Activated T-helper 9 cell treated with anti-CD3 and anti-CD28 coated beads, Interleukin-2, amount 50 U/mL, for 16 hours (primary cell): ENCODE measurements at places on chromosomes 12 and 14.

DNA sequence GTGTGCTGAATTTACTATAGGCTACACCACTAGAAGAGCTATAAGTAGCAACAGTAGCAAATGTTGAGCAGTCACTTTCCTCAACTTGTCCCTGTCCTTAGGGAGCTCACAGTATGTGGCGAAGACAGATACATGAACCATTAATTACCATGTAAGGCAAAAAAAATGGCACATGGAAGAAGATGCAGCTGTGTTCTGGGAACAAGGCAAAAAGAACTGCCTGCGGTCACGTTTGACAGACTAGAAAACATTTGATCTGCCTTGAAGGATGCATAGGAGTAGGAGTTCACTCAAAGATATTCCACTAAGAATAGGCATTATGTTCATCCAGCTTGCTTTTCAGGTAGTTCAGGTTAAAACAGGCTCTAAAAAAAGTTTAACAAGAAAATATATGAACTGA lies 46.5 kb upstream of the IFNG-AS1 start:
- no peak for DNase-seq

- DNase-seq = no peak
Measured at GRCh38 chr14:66701813-66702212, 193.9 kb downstream of the GPHN start.

DNA sequence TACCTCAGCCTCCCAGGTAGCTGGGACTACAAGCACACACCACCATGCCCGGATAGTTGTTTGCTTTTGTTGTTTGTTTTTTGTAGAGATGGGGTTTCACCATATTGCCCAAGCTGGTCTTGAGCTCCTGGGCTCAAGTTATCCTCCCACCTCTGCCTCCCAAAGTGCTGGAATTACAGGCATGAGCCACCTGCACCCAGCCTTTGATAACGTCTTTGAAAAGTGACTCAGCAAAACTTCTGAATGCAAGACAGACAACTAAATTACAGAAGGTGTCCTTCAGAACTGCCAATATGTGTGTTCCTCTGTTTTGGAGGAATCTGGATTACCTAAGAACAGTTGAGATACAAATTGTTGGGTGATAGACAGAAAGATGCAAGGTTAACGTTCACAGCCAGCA lies 99.8 kb downstream of the ESR2 start:
- no peak for DNase-seq

GRCh38 chr12:122022393-122023338 lies 982 bp downstream of the BCL7A start:
- DNase-seq = no peak

- no peak for DNase-seq
Measured at GRCh38 chr12:28036940-28037339, 64.4 kb upstream of the PTHLH start.

DNA sequence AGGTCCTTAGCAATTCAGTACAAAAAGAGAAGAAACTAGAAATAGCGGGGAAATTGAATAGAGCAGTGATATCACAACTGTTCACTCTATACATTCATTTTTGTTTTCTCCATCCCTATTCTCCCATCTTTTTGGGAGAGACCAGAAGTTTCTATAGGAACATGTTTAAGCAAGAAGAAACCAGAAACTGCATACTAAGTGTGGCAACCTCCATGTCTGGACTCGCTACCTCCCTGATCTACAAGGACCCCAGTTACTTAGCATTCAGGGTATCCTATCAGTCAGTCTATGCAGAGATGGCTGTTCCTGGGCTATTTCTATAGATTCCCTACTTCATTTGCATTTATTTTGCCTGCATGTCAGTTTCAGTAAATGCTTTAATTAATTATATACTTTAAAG lies 178.6 kb downstream of the PHLDA1 start:
- no peak for DNase-seq

- DNase-seq = no peak
Measured at GRCh38 chr12:104243551-104243950, 28.0 kb downstream of the TXNRD1 start.

DNA sequence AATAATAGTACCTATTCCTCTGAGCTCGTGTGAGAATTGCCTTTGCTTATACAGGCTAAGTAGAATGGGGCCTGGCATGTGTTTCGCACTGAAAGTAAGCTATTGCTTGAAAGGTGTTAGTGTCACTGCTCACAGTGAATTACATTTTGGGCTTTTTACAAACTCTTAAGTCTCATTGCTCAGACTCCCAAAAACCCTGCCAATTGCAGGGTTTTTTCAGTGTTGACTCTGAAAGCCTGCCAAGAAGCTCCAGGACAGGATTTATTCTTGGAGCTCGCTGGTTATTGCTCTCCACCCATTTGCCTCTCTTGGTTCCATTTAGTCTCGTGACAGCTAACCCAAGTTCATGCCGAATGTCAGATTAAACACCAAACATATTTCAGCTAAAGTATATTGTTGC lies 39.8 kb downstream of the NOPCHAP1 start:
- no peak for DNase-seq

GRCh38 chr12:27843714-27844245 lies 63.7 kb upstream of the MANSC4 start:
- no peak for DNase-seq

- no peak for DNase-seq
Measured at GRCh38 chr12:67426067-67426466, 156.9 kb downstream of the CAND1 start.

- no peak for DNase-seq
Measured at GRCh38 chr14:55294603-55295002, 23.4 kb downstream of the FBXO34 start.

GRCh38 chr12:121295116-121295745 lies 1.3 kb downstream of the CAMKK2 start:
- DNase-seq = no peak

DNA sequence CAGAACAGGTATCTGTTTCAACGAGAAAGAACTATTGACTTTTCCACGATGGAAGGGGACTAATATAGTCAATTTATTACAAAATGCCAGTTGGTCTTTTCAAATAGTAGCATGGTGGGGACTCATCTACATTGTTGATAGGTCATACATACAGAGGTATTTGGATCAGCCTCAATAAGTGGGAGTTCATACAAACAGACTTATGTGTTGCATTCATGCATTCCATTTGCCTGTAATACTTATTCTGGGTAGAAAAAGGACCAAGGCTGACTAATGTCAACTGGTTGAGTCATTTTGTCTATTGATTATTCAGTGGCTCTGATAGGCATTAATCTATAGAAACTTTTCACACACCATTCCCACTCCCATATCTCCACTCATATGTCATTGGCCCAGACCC lies 41.5 kb upstream of the GLIPR1 start:
- no peak for DNase-seq

GRCh38 chr12:132949936-132950837 lies 5.9 kb downstream of the ZNF605 start:
- no peak for DNase-seq
